ENCODE measurements at places on chromosomes 7 and 10.

GRCh38 chr7:124922200-124922599 is 7.4 kb downstream of the POT1 start:
- no peak for DNase-seq

- DNase-seq, result no peak
These were observed 303.3 kb upstream of the PHYHIPL start for GRCh38 chr10:58873161-58873560.

GRCh38 chr7:28865601-28866144 is 92.5 kb downstream of the TRIL start:
- no peak for DNase-seq

DNA sequence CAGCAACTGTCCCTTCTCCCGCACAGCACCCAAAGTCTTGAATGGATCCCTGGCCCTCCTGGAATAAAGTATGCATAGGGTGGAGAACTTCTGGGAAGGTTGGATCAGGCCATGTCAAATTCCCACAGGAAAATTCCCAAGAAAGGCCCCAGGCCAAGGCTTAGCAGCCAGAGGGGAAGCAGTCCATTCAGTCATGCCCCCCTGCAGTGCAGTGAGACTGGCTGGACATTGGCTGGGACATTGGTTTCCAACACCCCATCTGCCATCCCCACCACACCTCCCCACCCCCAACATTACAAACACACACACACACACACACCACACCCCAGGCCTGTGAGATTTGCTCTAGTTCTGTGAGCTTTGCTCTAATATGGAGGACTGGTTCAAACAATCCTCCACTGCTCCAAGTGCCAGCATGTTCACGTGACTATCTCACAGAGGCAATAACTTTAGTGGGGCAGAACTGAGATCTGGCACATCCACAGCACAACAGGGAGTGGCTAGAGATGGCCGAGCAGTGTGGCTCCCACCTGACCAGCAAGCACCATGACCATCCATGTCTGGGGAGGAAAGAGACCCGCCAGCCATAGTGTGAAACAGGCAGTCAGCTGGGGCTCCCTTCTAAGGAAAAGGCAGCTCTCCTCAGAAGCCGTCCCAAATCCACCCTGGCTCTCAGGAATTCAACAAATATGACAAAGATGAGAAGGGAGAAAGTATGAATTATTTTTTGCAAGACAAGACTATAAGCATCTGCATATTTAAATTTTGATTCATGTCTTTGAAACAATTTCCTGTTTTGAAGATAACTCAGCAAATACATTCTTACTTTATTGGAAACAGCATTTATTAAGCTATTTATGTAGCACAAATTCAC is 6.7 kb upstream of the FAM170B start:
- peak; percentile 21 for DNase-seq

GRCh38 chr10:45625879-45626278 is 46.7 kb downstream of the ZFAND4 start:
- no peak for DNase-seq

DNA sequence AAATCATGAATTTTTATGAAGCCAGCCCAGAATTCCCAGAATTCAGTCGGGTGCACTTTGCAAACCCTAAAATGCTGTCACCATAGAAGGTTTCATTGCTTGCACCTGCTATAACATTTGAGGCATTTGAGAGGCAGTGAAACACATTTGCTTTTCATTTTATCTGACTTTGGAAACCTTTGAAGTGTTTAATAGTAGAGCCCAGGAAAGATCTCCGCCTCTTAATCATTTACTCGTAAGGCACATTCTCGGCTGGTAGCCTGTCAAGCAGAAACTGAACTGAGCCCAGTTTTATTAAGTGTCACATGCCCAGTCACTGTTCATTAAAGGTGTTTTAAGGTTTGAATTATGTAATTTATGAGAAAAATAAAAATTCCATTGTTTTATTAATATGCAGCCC is 247.6 kb downstream of the EMX2 start:
- no peak for DNase-seq

DNA sequence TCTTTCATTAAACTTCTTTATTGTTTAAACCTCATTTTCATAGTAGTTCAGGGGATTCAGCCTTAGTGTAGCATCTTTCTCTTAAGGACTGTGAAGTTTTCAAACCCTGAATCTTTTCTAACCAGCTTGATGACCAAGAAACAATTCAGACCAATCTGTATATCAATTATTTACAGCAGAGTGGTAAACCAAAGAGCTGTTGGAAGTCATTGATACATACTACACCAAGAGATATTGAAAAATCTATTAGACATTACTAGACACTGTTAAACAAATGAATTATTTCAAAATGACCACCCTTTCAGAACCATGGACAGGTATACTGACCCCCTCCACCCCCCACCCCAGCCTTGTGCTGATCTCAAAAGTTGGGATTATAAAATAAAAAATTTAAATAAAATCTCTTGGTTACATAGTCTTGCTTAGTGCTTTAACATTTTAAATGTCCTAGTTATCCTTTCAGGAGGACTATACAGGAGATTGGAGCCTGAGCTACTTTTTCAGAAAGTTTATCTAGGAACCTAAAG is 143.9 kb upstream of the LSM8 start:
- no peak for DNase-seq

DNA sequence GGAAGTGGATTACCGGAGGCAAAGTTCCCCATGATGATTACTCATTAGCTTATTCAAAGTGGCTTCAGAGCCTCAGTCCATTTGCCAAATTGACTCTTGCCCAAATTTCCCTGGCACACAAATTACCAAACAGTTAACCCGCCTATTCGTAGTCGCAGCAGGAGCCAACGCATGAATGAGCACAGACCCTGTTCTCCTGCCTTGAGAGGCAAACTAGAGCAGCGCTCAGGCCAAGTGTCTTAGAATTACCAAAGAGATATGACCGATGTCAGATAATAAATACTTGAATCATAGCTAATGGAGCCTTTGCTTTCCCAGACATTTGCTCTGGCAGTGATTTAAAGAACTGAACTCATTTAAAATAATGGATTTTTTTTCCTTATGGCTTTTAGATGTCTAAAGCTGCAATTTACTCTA is 64.9 kb downstream of the CTTNBP2 start:
- DNase-seq, result no peak

DNA sequence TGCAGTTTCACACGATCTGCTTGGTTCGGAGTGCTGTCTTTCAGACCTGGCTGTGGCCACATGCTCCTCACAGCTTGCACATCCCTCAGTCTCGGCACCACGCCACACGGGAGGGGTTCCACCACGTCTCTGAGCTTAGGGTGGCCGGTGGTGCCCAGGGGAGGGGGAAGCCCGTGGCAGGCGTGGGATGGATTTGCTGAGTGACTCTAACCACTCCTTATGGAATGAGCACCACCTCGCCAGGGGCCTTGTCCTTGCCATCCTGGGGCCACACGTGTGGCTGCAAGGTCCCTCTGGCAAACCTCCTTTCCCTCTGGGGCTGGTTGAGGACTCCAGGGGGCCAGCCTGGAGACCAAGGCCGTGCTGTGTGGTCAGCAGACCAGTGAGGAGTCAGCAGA is 29.1 kb upstream of the FAM20C start:
- no peak for DNase-seq

- no peak for DNase-seq
These were observed 10.9 kb downstream of the PLA2G12B start for GRCh38 chr10:72943498-72944234.

GRCh38 chr10:30043476-30044270 is 15.7 kb downstream of the JCAD start:
- peak; percentile 52 for DNase-seq

- DNase-seq, result no peak
These were observed 33.9 kb downstream of the VWDE start for GRCh38 chr7:12369756-12370155.

DNA sequence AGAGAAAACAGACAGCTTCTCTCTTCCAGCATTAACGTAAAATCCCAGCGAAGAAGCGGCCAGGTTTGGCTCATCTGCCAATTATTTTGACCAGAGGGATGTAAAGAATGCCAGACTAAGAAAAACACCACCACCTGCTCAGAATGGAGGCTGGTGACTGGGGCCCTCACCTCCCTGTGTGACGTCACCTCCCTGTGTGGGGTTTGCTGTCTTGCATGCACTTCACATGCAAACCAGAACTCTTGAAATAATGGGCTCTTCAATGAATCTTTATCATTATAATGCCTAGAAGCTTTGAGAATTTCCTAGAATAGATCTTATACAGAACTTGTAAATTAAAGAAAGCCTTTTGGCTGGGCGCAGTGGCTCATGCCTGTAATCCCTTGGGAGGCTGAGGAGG is 101.8 kb upstream of the WAC start:
- no peak for DNase-seq

- DNase-seq, result no peak
These were observed 49.8 kb downstream of the KLF6 start for GRCh38 chr10:3735175-3735574.

GRCh38 chr10:15370212-15370855 is 755 bp downstream of the FAM171A1 start:
- DNase-seq, result peak; percentile 67

DNA sequence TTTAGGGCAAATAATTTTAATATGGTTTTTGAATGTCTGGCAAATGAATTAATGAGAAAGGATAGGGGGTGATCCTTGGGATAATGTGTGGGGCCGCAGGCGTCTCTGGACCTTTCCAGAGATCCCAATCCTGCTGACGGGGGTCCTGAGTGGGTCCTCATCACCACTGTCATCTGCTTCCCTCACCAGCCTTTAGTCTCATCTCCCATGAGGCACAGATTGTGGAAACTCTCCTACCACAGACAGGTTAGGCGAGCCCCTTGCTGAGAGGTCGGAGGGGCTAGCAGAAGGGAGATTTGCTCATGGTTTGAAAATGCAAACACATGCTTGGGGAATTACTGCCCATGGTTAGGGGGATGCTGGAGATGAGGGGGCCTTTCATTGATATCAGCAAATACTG is 484.6 kb downstream of the RPS24 start:
- DNase-seq, result no peak

DNA sequence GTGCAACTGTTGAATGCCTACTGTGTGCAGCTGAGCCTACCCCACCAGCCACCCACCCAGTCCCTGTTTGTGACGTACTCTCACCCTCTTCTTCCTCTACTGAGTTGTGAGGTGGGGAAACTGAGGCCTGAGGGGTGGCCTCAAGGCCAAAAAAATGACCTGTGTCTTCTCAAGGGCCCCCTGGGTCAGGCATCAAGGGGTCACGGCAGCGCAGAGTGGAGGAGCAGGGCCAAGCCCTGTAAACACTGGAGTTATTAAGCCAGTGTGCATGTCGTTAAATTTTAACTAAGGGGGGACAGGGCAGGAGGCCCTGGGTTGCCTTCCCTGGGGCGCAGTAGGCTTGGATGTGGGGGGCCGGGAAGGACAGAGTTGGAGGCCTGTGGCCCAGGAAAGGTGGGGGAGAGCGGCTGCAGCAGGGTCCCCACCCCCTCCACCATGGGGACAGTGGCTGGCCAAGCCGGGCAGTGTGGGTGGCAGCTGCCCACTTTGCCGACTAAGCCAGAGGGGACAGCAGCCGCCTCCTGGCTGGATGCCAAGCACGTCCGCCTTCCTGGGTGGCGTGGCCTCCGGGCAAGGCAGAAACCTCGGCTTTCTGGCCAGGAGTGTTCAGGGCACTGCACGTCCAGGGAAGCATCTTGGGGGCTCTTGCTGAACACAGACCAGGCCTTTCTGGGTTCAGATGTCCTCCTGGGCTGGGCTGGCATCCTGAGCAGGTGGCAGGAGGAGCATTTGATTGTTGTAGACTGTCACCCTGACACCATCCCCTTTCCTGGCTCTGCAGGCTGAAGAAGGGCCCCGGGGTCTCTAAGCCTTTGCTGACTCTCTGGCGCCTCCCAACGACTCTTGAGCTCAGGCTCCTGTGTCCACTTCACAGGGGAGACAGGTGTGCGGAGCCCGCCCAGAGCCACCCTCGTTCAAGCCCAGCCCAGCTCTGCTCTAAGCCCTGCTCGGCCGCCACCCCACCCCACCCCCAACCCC is 1.9 kb downstream of the SLC29A4 start:
- peak; percentile 76 for DNase-seq

- DNase-seq, result no peak
These were observed 24.9 kb downstream of the RCC1L start for GRCh38 chr7:75048435-75049379.

DNA sequence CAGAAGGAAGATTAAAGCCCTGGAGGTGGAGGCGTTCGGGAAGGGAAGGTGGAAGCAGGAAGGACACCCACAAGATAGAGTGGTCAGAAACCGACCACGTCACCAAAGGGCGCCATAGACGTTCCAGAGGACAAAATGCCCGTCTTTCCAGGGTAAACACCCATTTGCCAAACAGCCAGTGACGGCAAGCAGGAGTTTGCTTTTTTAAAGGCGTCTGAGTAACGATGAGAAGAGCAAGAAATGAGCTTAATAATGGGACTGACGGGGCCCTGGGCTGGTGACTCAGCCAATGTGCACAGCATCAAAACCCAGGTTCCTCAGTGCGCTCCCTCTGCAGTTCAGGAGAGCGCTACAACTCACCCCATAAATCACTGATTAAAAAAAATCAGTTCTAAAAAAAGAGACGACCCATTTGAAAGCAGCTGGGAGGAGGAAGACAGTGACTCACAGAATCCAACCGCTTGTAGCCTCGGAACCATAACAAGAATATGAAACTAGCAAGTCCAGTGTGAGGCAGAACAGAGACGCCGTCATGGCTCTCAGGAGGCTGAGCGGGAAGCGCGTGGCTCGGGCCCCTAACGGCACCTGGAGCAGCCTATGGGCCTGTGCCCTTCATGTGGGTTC is 5.9 kb downstream of the DIP2C start:
- DNase-seq, result no peak

GRCh38 chr10:131786756-131787605 is 113.8 kb upstream of the PPP2R2D start:
- no peak for DNase-seq

GRCh38 chr10:103105462-103105861 is 87.6 kb downstream of the NT5C2 start:
- no peak for DNase-seq

DNA sequence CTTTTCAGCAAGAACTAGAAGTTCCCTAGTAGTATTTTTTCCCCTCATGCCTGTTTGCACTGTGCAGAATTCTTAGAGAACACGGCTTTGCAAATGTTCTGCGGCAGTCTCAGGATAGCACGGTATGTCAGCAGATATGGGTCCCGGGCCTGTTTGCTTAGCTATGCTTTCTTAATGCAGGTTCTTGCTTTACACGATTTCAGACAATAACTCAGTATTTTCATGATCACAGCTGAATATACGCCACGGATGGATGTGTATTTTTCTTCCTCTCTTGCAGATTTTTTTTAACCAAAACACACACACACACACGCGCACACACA is 137.3 kb downstream of the HECW1 start:
- DNase-seq, result no peak

- DNase-seq, result no peak
These were observed 35.2 kb downstream of the CCDC71L start for GRCh38 chr7:106625678-106626301.

GRCh38 chr7:36967387-36967786 is 243.1 kb upstream of the AOAH start:
- DNase-seq, result peak; percentile 84

GRCh38 chr10:61262486-61263261 is 190.5 kb downstream of the TMEM26 start:
- DNase-seq, result no peak

GRCh38 chr7:84490661-84491060 is 296.1 kb upstream of the SEMA3A start:
- no peak for DNase-seq

All from lung (tissue), 17 donors.